ENCODE measurements at places on chromosomes 7 and 10. TPM values are rescaled to one million over a fixed set of nuclear protein-coding genes. Genes with fewer than 3 reads are reported as not detected.

DNA sequence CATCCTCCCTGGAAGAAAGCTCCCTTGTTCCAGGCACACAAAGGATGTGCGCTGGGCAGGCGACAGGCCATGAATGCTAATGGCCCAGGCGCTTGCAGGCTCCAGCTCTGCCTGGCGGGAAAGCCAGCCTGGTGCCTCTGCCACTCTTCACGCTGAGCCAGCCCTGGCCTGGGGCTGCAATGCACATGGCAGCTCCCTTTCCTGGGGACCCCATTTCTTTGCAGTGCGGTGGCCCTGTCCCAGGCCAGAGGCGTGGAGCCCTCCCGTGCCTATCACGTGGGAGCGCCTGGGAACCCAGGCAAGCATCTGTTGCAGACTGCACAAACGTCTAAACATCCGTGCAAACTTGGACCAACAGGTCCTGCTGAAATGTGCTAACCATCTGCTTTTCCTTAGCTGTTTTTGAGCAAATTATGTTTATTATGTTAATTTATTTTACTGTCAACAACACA, 152.1 kb upstream of the LYZL2 start:
- no peak overlapping the region for H3K27ac ChIP-seq
- peaks cover 27% of the 10 kb centered on the region for H3K4me1 ChIP-seq
- DNase-seq = no peak

- H3K36me3 ChIP-seq = no peaks in the 10 kb centered on the region
- DNase-seq = no peak
- no peak overlapping the region for H3K27ac ChIP-seq
These were observed 71.3 kb upstream of the ZNF804B start for GRCh38 chr7:88688222-88688621.

DNA sequence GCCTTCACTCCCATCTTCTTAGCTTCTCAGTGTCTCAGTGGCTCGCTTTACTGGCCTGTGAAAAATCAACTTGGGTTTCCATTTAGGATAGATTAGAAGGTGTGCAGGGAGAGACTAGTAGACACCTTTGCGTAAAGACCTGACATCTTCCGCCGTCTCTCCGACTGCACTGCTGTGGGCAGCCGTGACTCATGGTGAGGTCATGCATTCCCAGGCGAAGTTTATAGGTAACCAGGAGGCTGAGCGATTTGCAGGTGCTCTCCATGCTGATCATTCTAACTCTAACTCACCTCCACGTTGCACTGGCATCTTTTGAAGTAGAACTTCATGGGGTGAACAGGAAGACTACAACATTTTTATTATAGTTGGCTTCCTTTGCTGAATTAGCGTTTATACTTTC, 68.0 kb upstream of the ZNF438 start:
- no peak for DNase-seq
- peaks cover 10% of the 10 kb centered on the region for H3K4me1 ChIP-seq
- no peaks in the 10 kb centered on the region for H3K36me3 ChIP-seq
- no peaks in the 10 kb centered on the region for H3K27me3 ChIP-seq

DNA sequence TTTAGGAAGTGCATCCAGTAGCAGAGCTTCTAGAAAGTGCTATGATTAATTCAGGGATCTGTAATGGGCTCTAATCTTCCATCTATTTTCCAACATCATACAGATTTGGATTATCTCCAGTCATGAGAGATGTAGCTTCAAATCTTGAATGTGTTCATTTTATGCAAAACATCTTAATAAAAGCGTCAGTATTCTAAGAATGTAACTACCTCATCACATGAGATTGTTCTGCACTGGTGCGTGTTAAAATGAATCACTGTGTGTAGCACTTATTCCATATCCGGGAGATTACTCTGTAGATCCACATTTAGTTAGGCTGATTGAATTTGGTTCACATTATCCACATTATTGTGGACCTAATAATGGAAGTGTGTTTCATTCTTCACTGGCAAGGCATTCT, 344.9 kb upstream of the CHRM2 start:
- no peak overlapping the region for H3K4me3 ChIP-seq
- H3K36me3 ChIP-seq = no peaks in the 10 kb centered on the region
- H3K4me1 ChIP-seq = no peaks in the 10 kb centered on the region
- H3K27me3 ChIP-seq = no peaks in the 10 kb centered on the region
- H3K27ac ChIP-seq = no peak overlapping the region

The ACTR3C gene
- 4.6 TPM for total RNA-seq

DNA sequence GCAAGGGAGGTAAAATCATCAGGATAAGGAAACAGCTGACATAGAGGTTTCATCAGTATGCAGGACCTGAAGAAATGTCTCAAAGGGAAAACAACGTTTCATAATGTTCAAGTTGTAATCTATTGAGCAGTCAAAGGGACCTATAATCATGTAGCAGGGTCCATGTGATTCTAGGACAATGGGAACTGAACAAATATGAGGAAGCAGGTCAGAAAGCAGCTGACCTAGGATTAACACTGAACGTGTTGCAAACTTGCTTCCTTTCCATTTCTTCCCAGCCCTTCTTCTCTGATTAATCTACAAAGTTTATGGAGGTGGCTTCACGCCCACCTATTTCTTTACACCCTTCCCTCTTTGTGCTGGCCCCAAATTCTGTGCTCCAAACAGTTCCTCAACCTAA, 256.9 kb upstream of the AKR1E2 start:
- no peaks in the 10 kb centered on the region for H3K36me3 ChIP-seq
- peaks cover 15% of the 10 kb centered on the region for H3K4me1 ChIP-seq
- H3K4me3 ChIP-seq = peak overlapping the region; percentile 31
- H3K27me3 ChIP-seq = no peaks in the 10 kb centered on the region

- H3K4me1 ChIP-seq = no peaks in the 10 kb centered on the region
- no peak overlapping the region for H3K4me3 ChIP-seq
- DNase-seq = no peak
- no peaks in the 10 kb centered on the region for H3K36me3 ChIP-seq
- no peak overlapping the region for H3K27ac ChIP-seq
- no peaks in the 10 kb centered on the region for H3K27me3 ChIP-seq
These were observed 161.3 kb upstream of the AUTS2 start for GRCh38 chr7:69436946-69437345.

The RGR gene
- 0.58 TPM for total RNA-seq

- DNase-seq = no peak
- no peaks in the 10 kb centered on the region for H3K36me3 ChIP-seq
- no peak overlapping the region for H3K27ac ChIP-seq
- no peaks in the 10 kb centered on the region for H3K27me3 ChIP-seq
These were observed 78.3 kb upstream of the FZD8 start for GRCh38 chr10:35720366-35720765.

The GRM3 gene
- total RNA-seq = not detected

GRCh38 chr7:107384025-107384424, 85.8 kb upstream of the GPR22 start:
- H3K27ac ChIP-seq = no peak overlapping the region
- peaks cover 14% of the 10 kb centered on the region for H3K4me1 ChIP-seq
- no peaks in the 10 kb centered on the region for H3K27me3 ChIP-seq
- DNase-seq = no peak
- H3K36me3 ChIP-seq = no peaks in the 10 kb centered on the region
- H3K4me3 ChIP-seq = no peak overlapping the region
